Stimulated activated CD4-positive, alpha-beta T cell treated with anti-CD3 and anti-CD28 coated beads, Interleukin-15, amount 100 ng/mL, for 24 hours (primary cell): ENCODE measurements at places on chromosomes 6 and 20.

GRCh38 chr6:144349690-144350527 lies 64.8 kb downstream of the UTRN start:
- no peak for DNase-seq

- no peak for DNase-seq
Observed at GRCh38 chr6:111806165-111806547, 67.1 kb downstream of the FYN start.

GRCh38 chr6:69593706-69594105 lies 203.1 kb downstream of the LMBRD1 start:
- DNase-seq = no peak

- no peak for DNase-seq
Observed at GRCh38 chr6:157139054-157139708, 184.1 kb downstream of the TMEM242 start.

GRCh38 chr6:152993431-152993830 lies 9.1 kb downstream of the MTRF1L start:
- DNase-seq = no peak

DNA sequence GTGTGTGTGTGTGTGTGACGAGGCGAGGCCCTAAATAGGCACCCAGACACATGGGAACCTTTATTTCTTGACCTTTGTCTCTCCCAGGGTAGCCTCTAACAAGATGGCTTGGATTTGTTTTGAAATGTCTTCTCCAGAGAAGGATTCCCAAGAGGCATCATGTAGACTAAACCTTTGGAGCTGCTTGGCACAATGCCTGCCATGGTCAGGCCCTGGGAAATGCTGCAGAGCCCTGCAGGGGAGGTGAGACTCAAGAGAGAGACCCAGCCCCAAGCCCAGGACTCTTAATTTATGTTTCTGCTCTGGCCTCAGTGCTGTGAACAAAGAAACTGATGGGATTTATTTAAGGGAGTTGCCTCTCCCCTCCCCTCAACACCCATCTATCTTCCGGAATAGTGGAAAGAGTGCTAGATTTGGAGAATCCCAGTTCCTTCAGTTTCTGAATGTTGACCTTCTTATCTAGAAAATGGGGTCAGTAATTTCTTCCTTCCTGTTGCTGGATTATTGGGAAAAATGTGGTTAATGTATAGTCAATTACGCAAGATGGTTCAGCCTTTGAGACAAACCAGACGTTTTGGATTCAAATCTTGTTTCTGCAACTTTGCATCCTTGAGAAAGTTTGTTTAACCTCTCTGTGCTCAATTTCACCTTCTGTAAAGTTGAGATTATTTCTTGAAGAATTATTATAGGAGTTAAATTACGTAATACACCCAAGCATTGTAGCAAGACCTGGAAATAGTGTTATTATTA lies 434.8 kb downstream of the MAFB start:
- no peak for DNase-seq

DNA sequence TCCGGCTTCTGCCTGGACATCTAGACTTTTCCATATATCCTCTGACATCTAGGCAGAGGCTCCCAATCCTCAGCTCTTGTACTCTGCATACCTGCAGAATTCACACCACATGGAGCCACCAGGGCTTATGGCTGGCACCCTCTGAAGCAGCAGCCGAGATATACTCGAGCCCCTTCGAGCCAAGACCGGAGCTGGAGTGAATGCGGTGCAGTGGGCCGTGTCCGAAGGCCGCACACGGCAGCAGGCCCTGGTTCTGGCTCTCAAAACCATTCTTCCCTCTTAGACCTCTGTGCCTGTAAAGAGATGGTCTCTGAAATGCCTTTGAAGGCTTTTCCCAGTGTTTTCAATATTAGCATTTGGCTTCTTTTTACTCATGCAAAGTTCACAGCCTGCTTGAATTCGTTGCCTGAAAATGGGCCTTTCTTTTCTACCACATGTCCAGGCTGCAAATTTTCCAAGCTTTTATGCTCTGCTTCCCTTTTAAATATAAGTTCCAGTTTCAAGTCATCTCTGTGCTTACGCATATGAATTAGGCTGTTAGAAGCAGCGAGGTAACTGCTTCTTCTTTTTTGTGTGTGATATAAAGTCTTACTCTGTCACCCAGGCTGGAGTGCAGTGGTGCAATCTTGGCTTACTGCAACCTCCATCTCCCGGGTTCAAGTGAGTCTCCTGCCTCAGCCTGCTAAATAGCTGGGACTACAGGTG lies 3.8 kb upstream of the SIRPB1 start:
- no peak for DNase-seq

GRCh38 chr20:63979557-63980316 lies at the start of gene SAMD10:
Gene SAMD10 (minus strand): TSS chr20:63979642. CDS start chr20:63979467, 175 bp downstream.
- peak; percentile 93 for DNase-seq

- no peak for DNase-seq
Observed at GRCh38 chr6:55869674-55870073, 5.7 kb downstream of the BMP5 start.

GRCh38 chr6:15569035-15569995 lies 93.5 kb downstream of the DTNBP1 start:
- no peak for DNase-seq

DNA sequence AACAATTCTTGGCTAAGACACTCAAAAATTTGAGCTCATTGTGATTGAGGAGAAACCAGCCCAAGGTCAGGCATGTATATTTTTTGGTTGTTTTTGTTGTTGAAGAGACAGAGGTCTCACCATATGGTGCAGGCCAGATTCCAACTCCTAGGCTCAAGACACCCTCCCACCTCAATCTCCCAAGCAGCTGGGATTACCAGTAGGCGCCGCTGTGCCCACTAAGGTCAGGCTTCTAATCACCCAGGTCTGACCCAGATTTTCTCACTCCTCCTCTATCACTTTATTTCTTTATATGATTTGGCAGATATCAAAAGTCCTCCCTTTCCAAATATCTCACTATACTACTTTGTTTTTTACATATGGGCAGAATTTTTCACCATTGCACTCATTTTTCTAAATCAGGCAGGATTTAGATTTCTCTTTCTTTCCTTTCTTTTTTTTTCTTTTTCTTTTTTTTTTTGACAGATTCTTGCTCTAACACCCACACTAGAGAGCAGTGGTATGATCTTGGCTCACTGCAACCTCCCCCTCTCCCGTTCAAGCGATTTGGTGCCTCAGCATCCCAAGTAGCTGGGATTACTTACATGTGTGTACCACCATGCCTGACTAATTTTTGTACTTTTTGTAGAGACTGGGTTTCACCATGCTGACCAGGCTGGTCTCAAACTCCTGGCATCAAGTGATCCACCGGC lies 1.7 kb upstream of the C6orf141 start:
- DNase-seq = no peak

DNA sequence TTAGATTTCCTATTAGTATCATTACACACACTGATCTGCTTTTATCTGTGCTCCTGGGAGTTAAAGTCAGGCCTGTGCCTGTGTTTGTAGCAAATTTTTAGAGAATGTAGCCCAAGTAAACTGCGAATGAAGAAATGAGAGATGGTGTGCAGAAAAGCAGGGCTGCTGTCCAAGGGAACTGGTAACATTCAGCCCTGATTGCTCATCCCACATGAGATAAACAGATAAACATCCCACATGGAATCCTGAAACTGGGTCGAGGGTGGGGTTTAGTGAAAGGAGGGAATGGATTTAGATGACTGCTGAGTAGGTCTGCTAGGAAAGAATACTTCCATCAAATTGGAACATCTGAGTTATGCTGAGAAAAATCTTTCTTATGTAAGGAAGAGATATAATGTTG lies 69.1 kb downstream of the GRIK2 start:
- DNase-seq = no peak

DNA sequence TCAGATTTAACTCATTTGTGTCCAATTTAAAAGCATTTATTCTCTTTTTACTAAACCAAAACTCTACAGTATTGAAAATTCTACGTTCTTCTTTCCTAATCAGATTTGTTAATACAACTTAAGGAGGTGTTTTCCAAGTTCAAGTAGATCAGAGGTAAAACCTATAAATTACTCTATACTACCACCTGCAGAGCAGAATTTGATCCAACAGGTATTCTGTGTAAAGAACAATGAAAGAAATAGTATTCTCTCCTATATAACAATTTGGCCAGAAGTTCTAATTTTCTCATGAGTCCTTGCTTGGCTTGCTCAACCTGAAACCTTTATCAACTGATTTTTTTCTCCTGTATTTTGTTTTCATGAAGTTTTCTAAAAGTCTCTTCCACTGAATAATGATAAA lies 28.5 kb upstream of the DST start:
- no peak for DNase-seq

DNA sequence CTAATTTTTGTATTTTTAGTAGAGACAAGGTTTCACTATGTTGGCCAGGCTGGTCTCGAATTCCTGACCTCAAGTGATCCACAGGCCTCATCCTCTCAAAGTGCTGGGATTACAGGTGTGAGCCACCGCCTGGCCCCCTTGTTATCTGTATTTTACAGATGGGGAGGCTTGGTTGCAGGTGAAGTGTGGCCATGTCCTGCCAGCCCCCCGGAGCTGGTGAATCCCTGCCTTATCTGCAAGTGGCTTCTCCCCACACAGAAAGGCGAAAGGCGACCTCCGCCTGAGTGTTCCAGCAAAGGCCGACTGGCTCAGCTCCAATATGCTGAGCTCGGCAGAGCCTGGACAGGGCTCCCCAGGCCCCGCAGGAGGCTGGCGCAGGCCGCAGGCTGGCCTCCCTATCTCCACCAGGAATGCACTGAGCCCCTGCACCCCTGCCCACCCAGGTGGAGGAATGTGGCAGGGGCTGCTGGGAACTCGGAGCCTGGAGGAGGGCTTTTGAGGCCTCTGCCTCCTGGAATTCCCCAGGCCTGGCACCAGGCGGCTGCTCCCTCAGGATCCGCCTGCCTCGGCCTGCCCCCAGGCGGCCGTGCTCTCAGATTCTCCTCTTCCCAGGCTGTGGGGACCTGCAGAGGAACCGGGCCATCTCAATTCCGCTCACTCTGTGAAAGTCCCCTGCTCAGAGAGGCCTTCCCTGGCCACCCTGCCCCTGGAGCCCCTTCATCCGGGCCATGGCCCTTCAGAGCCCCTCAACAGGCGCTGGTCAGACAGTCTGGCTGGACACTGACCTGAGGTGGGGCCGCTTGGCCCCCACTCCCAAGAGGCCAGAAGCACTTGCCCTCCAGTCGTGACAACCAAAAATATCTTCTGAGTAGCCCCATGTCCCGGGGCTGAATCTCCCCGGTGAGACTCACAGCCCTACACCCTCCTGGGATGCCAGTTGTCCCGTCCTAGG lies 9.3 kb upstream of the LAMA5 start:
- DNase-seq = no peak

DNA sequence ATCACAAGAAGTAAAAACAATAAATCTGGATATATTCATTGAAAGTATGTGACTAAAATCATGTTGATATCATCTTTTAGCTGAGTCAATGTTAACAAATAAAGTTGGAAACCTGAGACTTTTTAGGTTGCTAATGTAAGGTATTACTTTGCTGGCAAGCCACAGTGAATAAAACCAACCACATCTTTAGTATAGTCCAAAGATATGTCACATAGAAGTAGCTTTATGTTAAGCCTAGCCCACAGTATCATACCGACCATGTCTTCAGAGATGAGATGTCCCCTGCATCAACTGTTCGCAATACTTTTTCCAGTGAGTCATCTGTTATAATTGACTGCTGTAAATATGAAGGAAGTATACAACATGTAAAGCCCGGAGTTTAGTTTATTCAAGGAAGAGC lies 107.6 kb upstream of the MCHR2 start:
- no peak for DNase-seq

DNA sequence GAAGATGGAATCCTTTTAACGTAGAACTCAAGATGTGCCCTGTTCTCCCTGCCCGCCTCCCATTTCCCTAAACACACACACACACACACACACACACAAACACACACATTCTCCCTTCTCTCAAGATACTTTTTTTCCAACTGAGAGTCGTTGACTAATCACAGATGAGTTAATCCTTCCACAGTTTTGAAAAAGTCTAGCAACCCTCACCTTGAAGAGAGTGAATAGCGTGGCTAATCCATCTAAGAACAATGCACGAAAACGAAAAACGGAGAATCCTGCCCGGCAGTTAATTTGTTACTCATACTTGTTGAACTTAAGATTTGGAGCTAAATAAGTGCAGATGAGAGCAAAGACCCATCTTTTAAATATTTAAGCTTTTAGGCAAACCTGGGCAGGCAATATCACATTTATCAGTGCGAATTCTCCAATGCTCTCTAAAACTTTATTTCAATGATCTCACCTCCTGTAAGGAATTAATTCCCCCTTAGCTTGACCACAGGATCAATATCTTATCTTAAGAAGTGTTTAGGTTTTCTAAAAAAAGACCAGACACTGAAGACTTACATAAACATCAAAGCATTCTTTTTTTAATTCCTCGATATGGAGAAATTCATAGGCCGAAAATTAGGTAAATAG lies 1.1 kb downstream of the AGPAT4 start:
- DNase-seq = no peak

GRCh38 chr6:54135665-54136369 lies 24.6 kb downstream of the MLIP start:
- no peak for DNase-seq

DNA sequence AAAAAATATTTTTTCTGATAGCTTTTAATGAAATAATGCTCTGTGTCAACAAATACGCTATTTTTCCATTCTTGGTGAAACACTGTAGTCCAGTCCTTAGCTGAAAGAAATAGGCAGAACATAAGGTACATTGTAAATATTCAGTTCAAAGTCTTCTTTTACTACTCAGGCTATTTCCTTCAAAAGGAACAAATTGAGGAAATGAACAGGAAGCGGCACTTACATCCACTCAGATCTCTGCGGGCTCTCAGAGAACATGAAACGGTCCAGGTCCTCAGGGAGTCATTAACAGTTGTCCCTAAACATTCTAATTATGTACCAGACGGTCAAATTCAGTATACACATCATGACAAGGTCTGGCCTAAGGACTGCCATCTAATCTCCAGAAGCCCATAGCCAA lies 212.6 kb downstream of the KIF16B start:
- DNase-seq = no peak

DNA sequence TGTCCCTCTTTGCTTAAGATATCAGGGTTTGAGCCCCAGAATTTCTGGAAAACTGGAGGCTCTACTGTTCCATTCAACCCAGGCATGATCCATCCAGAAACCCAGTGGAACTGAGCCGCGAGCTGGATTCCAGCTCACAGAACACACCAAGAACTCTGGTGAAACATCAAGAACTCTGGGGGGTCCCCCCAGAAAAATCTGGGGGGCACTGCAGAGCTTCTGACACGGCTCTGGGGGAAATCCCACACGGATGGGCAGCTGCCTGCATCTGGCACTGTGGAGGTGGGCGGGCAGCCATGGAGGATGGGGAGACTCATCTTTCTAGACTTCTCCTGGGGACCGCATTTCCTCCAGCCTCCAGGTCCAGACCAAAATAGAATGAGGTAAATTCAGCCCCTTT lies 51.0 kb downstream of the BMP7 start:
- no peak for DNase-seq
